Kidney tubule cell (primary cell): ENCODE measurements at places on chromosomes 16 and 17.

DNA sequence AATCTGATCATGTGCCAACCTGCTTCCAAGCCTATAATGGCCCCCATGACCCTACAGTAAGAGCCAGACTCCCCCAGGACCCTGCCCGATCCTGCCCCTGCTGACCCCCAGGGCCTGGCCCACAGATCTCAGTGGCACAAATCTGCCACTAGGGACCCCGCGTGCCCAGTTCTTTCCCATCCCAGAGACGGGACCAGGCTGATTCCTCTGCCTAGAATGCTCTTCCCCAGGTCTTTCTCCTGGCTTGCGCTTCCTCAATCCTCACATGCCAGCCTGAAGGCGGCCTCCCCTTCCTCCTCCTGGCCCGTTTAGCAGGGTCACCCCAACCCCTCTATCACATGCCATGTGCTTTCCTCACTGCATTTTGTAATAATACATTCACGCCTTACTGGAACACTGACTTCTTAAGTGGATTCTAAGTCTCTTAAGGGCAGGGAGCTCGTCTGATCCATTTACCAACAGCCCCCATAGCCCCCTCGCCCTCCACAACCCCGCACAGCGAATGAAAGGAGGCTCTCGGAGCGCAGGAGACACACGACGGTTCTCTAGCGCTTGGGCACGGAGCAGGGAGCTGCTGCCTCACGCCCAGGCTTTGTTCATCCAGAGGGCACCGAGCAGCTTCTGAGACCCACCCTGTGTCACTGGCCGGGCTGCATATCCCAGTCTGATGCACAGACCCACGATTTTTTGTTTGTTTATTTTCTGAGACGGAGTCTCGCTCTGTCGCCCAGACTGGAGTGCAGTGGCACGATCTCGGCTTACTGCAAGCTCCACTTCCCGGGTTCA lies 1.2 kb downstream of the TRIM65 start:
- DNase-seq = peak; percentile 30

- peak; percentile 45 for DNase-seq
These were observed 1425.1 kb upstream of the CDH8 start for GRCh38 chr16:63461248-63461841.

- no peak for DNase-seq
These were observed 477 bp downstream of the NTAN1 start for GRCh38 chr16:15055141-15056053.

DNA sequence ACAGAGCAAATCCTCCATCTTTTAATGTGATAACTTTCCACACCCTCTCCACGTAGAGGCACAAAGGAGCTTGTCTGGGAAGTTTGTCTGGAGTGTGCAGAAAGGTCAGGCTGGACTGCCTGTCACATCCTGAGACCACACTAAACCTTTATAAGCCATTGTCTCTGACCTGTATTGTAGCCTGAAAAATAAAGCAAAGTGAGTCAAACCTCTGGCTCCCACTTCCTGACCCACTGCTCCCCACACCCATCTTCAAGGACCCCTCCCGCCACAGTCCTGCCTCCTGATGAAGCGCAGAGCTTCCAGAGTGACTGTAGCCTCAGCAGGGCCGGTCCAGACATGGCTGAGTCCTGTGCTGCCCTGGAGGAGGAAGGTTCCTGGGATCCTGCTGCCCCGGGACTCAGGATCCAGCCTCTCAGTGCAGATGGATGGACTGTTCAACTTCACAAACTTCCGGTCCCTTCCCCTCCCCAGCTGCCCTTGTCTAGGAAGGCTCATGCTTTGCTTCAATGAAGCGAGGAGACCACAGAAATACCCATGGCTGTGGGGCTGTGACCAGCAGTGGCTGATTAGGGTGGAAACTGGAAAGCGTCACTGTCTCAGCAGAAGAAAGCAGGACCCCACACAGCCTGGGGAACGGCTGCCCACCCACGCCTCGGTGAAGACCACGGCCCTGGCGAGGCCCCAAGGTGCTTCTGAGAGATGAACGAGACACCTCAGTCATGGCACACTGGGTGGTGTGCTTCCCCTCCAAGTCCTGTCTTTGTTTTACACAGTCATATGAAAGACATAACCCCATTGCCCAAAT lies 30.9 kb upstream of the CLEC18B start:
- peak; percentile 83 for DNase-seq

DNA sequence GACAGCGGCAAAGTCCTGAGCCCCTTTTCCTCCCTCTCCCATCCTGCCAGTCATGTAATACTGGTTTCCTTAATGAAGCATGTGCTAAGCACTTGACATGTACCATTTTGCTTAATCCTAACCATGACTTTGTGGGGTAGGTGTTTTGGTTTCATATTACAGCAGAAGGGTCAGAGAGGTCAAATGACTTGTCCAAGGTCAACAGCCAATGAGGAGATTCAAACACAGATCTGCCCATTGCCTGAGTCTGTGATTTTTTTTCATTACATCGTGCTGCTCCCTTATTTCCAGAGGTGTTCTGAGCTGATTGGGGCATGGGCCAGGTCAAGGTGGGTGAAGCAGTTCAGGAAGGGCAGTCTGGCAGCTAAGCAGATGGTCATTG lies 17.6 kb upstream of the PHF12 start:
- DNase-seq = no peak

- DNase-seq = peak; percentile 69
These were observed 134.8 kb downstream of the HS3ST2 start for GRCh38 chr16:22948603-22949368.

GRCh38 chr17:80750263-80750662 lies 205.6 kb downstream of the RPTOR start:
- no peak for DNase-seq

DNA sequence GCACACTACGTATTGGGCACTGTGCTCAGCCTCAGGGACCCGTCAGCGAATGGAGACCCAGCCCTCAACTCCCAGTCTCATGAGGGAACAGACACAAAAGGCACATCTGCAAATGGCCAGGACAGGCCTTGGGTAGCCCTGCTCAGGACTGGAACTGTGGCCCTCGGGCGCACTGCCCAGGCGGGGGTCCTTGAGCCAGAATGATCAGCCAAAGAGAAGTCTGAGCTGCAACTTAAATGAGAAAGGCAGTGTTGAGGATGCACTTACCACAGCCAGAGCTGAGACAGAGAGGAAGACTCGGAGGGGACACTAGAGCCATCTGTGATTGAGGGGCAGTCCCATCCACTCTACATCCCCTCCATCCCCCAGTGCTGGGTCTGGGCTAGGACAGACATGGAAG lies 117.3 kb downstream of the C16orf95 start:
- DNase-seq = no peak

- DNase-seq = peak; percentile 42
These were observed 3.5 kb downstream of the KDM6B start for GRCh38 chr17:7837408-7838088.

GRCh38 chr17:35953720-35954119 lies 10.2 kb upstream of the LYZL6 start:
- no peak for DNase-seq

DNA sequence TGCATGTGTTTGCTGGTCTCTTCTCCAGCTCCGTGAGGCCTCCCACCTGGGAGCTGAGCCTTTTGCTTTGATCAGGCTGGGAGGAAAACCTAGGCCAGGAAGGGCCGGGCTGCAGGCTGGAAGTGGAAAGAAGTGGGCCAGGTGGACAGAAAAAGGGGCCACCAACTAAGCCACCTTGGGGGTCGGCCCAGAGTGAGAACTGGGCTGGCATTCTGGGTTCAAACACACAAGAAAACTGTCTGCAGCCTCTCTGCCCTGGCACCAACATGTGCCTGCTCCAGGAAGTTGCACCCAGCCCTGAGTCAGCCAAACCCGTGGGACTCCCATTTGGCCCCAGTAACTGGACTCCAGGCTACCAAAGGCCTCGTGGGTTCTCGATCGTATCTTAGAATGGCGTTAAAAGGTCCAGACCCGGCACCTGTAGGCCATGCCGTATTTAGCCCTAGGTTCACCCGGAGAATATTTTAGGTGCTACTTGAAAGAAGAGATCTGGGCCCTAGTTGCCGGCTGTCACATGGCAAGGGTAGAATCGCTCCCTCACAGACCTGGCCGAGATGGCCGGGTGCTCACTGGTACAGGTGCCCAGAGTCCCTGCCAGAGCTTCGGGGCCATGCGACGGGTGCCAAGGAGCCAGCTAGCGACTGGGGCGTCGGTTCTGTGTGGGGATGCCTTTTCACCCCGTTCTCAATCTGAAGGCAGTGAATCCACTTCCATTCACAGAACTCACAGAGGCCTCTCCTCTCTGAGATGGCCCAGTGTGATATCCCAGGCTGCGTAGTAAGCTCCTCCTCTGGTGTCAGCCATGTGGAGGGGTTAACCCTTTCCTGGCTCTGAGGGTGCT lies 236.6 kb downstream of the MRTFB start:
- DNase-seq = peak; percentile 43

DNA sequence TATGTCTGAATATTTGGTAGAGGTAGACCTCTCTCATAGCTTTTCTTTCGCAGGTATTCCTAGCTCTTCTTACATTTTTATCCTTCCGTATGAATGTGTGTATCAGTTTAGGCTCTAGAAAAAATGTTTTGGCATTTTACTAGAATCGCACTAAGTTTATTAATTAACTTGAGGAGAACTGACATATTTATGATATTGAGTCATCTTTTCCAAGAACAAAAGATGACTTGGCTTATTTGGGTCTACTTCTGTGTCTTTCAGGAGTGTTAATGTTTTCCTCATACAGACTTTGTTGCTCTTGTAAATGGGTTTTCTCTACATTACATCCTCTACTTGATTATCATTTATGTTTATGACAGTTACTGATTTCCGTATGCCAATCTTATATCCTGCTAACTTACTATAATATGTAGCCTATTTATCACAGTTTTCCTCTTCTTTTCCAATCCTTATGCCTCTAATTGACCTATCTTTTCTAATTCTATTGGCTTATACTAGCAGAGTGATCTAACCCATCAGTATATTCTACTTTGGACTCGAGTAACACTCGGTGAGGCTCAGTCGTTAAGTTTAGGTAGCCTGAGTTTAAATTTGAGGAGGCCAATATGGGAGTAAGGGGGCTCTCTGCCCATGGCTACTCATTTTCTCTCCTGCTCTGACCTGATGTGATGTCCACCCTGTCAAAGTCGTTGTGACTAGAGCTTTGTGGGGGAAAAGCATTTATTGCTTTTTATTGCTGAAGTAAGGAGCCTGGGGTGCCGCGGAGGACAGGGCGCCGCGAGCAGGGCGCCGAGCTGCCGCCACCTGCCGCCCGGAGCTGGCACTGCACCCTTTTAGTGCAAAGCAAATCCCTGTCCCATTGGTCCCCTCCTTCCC lies 20.0 kb downstream of the ST6GALNAC1 start:
- peak; percentile 78 for DNase-seq

DNA sequence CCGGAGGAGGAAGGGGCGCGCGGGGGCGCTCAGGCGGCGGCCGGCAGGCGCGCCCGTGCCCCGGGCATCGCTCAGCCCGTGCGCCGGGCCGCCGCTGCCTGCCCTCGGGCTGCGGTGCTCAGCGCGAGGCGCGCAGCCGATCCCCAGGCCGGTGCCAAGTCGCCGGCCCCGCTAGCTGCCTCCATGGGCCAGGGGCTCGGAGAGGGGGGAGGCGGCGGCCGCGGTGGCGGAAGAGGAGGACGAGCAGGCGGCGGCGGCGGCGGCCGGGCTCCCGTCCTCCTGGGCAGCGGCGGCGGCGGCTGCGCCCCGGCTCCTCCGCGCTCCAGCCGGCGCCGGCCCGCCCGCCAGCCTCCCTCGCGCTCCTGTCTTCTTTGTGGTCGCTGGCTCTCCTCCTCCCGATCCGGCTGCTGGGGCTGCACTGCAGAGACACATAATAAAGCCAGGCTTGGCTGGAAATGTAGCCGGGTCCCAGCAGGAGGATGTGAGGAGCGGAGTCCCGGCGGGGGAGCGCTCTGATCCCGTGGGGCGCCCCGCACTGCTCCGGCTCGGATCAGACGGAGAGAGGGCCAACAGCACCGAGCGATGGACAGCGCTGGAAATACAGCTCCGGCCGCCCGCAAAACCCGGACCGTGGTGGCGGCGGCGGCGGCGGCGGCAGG lies 889 bp upstream of the ZNF423 start:
- peak; percentile 67 for DNase-seq

- no peak for DNase-seq
These were observed 15.0 kb downstream of the MYH13 start for GRCh38 chr17:10357768-10358167.

DNA sequence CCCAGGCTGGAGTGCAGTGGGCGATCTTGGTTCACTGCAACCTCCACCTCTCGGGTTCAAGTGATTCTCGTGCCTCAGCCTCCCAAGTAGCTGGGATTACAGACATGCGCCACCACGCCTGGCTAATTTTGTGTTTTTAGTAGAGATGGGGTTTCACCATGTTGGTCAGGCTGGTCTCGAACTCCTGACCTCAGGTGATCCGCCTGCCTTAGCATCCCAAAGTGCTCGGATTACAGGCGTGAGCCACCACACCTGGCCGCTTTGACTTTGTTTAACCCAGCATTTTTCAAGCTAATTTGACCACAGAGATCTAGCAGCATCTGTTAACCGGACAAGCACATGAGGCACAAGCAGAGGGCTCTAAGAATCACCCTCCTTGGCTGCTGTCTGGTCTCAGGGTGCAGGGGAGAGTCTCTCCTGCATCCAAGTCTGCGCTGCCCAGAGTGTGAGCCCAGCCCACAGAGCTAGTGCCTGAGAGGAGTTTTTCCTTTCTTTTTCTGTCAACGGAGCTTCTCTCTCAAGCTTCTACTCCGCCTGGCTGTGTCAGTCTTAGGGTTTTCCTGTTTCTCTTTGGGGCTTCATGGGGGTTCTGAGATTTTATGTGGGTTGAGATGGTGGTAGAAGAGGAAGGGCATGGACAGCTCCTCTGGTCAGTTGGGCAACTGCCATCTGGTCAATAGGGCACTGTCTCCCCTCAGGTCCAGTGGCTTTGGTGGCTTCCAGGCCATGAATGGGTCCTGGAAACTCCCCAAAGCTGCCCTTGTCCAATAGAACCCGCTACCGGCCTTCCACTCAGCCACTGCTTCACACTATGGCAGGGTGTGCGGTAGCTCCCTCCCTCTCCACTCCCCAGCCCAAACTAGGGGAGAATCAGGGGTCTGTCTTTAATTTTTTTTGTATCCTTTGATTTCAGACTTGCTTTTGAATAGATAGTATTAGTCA lies 59.6 kb downstream of the TNFRSF13B start:
- DNase-seq = no peak

DNA sequence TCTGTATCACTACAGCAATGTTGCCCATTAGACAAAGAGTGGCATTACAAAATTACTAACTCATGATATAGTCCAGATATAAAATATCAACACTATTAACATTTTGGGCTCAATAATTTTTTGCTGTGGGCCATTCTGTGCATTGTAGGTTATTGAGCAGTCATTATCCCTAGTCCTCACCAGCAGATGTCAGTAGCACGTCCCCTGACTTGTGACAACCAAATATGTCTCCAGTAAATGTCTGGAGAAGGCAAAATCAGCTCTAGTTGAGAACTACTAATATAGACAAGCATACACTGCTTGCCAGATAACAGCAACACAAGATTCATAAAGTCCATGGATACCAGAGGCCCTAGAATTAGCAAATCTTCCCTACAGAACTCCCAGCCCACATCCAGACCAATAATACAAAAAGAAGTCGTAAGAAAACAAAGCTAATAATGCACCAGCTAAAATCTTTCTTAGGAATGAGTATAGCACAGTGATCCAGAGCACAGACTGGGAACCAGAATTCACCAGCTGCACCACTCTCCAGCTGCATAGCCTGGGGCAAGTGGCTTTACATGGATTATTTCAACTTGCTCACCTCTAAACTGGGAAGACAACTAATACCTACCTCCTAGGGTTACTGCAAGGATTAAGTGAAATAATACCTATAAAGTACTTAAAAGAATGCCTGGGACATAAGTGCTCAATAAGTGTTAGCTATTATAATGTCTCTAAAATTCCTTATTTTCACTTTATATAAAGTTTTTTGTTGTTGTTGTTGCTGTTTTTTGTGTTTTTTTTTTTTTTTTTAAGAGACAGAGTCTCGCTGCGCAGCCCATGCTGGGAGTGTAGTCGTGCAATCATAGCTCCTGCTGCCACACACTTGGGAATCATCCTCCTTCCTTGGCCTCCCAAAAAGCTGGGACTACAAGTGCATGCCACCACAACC lies 23.7 kb downstream of the HELZ start:
- peak; percentile 53 for DNase-seq
